Activated T-helper 17 cell treated with anti-CD3 and anti-CD28 coated beads, Interleukin-2, amount 50 U/mL, for 72 hours (primary cell): ENCODE measurements at places on chromosomes 1 and 21.

GRCh38 chr1:241470361-241470760, 49.2 kb downstream of the FH start:
- peaks cover 3% of the 10 kb centered on the region for H3K27me3 ChIP-seq
- no peak overlapping the region for H3K27ac ChIP-seq
- H3K4me3 ChIP-seq, result no peak overlapping the region
- no peaks in the 10 kb centered on the region for H3K36me3 ChIP-seq
- ATAC-seq, result no peak

DNA sequence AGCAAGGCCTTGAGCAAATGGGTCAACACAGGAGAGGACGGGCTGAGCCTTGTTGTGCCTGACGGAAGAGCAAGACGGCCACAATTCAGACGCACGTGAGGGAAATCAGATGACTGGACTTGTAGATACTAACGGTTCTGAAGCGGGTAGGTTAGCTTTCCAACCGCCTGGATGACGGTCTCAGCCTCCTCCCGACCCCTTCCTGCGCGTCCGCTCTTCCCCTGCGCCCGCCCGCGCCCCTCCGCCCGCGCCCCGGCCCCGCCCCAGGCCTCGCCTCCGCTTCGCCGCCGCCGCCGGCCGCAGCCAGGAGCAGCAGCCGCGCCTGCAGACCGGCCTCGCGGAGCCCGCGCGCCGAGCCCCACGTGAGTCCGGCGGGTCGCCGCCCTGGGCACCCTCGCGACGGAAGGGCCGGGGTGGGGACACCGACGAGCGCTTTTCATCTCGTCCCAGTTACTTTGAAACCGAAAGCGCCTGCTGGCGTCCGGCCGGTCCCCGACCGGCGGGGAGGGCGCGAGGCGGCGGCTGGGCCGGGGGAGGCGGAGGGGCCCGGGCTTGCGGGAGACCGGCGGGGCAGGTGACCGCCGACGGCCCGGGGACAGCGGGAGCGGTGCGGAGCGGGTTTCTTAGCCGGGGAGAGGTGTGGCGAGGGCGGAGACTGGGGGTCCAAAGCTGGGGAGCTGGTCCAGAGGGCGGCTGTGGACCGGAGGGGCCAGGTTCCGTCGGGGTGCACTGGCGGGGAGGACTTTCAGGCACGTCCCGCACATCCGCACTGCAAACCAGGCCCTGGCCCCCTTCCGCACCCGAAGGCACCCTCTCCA, at the start of gene TRAF5:
Gene TRAF5 (plus strand): TSS at position 306 of the 818 bp plus-strand sequence. CDS start 26,407 bp downstream, outside the sequence.
- peak within 1 kb of the TSS; percentile 94 for H3K27ac ChIP-seq
- peaks cover 56% of the 10 kb centered on the region for H3K4me1 ChIP-seq
- H3K36me3 ChIP-seq, result peaks cover 37% of the 10 kb centered on the region
- peak; percentile 38 for ATAC-seq
- peak within 1 kb of the TSS; percentile 92 for H3K4me3 ChIP-seq
- no peaks in the 10 kb centered on the region for H3K27me3 ChIP-seq

- peaks cover 11% of the 10 kb centered on the region for H3K4me1 ChIP-seq
- ATAC-seq, result no peak
- H3K36me3 ChIP-seq, result no peaks in the 10 kb centered on the region
- H3K27ac ChIP-seq, result no peak overlapping the region
- no peaks in the 10 kb centered on the region for H3K27me3 ChIP-seq
Measured at GRCh38 chr1:116265931-116266863, 106.8 kb upstream of the ATP1A1 start.

DNA sequence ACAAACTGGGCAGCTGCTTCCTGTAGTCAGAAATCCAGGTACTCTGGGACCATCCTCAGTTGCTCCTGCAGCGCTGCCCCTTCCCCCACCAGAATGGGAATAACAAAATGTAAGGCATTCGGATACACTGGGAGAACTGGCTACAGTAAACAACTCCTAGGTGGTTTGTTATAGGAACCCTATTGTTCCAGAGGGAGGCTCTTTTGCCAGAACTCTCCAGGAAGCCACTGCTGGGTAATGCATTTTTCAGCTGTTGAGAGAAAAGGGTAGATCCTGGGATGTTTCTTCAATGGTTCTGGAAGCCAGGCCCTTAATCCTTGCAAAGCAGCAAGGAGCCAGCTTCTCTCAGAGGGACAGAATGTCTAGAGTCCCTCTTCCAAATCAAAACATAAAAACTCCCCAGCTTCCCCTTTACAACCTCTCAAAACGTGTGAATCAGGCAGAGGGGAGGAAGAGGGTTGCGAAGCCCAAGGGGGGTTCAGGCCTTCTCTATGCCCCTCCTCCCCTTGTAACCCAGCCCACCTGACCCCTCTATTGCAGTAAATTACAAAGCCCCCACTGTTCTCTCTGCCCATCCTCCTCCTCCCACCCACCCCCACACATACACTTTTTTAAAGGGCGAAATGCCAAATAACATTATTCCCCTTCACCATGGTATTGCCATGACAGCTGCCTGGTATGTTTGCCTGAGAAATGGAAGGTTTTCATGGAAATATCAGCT, 29.1 kb downstream of the PLPP3 start:
- no peaks in the 10 kb centered on the region for H3K4me1 ChIP-seq
- no peak overlapping the region for H3K27ac ChIP-seq
- no peak for ATAC-seq
- no peak overlapping the region for H3K4me3 ChIP-seq

DNA sequence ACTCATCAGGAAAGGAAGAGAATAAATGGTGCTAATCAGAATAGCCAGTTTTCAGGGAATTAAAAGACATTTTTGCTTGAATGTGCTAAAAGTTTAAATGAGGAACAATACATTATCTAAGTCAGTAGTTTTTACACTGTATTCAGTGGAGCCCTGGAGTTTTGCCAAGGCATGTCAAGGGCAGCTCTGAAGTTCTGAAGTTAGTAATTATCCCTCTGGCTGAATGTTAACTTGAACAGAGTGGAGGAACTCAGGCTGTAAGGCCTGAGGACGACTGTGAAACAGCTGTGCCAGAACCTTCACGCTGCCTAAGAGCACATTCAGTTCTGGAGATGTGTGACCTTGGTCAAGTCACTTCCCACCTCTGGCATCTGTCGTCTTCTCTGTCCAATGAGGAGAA, 68.1 kb downstream of the EDEM3 start:
- H3K36me3 ChIP-seq, result peaks cover 5% of the 10 kb centered on the region
- H3K27ac ChIP-seq, result no peak overlapping the region
- no peaks in the 10 kb centered on the region for H3K4me1 ChIP-seq
- H3K4me3 ChIP-seq, result no peak overlapping the region
